NCI-H1092 (cell line): ENCODE measurements at places on chromosomes 13 and 19.

GRCh38 chr19:41323023-41323422 lies 13.1 kb downstream of the CCDC97 start:
- DNase-seq, result no peak

DNA sequence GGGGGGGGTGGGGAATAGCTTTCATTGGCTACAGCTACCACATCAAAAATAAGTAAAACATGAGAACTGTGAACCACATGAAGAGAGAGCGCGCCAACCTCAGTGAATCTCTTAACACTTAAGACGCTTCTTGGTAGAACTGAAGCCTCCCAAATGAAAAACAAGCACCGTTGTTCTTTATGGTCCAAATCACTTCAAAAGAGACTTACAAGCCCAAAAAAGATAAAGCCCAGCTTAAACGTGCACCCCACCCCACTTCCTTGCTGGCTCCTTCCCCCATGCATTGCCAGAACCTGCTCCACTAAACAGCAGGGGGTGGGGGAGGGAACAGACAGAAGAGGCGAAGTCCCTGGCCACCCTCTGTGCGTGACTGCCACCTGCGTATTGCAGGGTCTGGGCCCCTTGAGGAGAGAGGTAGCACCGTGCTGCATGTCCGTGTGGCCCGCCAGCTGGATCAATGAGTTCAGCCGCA lies 479.1 kb downstream of the FOXO1 start:
- DNase-seq, result no peak

DNA sequence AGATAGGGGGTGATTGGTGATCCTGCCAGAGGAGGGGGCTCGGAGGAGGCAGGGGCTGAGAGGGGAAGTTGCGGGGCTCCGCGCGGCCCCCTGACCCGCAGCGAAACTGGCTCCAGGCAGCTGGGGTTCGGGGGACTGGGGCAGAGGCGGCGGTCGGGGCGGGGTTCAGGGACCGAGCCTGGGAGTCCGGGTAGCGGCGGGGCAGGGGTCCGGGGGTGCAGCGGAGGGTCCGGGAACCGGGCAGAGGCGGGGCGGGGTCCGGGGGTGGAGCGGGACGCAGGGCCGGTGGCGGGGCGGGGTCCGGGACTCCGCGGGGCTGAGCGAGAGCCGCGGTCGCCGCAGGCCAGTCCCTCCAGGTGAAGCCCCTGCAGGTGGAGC lies 1.2 kb downstream of the MADCAM1 start:
- no peak for DNase-seq

GRCh38 chr13:112616586-112617362 lies 28.8 kb upstream of the TUBGCP3 start:
- no peak for DNase-seq

GRCh38 chr19:37877147-37877546 lies 29.2 kb downstream of the WDR87 start:
- no peak for DNase-seq

- peak; percentile 15 for DNase-seq
Observed at GRCh38 chr13:84917252-84917878, 881.9 kb downstream of the SLITRK6 start.

DNA sequence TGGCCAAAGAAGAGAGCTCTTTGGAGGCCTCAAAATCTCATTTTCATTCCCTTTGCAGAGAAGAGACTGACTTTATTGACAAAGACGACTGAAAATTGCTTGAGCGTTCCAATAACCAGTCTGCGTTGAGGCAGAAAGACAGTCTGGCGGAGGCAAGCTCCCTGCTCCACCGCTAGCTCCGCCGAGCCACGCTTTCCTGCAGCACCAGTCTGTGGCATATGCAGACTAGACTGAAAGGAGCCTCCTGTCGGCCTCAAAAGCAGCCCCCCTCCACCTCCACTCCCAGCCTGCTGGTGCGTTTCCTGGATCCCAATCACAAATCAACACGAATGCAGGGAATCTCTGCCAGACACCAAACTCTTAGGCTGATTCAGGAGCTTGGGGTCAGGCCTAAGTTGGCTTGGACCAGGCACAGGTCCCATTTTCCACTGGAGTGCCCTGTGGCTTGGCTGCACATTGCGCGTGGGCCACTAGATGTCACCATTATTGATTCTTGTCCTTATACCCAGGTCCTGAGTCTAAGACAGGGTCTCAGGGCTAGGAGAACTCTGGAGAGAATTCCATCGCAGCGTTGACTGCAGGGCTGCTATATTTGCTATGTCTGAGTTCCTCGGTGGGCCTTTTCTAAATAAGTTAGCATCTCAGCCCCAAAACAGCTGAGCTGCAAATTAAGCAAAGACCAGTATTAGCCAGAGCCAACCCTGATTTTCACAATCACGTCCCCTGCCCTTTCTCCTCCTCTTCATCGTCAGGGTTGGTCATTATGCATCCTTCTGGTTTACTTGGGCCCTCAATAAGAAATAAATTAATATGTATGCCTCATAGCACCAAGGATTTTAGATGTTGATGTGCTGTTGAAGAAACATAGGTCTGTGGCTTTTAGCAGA lies 5.2 kb upstream of the ZNF507 start:
- DNase-seq, result no peak

DNA sequence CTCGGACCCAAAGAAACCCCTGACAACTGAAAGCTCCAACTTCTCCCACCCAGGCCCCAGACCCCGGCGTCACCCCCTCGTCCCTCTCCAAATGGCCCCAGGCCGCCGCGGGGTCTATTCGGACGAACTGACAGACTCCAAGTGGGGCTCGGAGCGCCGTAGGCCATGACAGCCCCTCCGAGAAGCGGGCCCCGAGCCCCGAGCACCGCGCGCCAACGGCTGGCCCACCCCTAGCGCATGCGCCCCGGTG lies 360 bp downstream of the DDX39A start:
- DNase-seq, result no peak

DNA sequence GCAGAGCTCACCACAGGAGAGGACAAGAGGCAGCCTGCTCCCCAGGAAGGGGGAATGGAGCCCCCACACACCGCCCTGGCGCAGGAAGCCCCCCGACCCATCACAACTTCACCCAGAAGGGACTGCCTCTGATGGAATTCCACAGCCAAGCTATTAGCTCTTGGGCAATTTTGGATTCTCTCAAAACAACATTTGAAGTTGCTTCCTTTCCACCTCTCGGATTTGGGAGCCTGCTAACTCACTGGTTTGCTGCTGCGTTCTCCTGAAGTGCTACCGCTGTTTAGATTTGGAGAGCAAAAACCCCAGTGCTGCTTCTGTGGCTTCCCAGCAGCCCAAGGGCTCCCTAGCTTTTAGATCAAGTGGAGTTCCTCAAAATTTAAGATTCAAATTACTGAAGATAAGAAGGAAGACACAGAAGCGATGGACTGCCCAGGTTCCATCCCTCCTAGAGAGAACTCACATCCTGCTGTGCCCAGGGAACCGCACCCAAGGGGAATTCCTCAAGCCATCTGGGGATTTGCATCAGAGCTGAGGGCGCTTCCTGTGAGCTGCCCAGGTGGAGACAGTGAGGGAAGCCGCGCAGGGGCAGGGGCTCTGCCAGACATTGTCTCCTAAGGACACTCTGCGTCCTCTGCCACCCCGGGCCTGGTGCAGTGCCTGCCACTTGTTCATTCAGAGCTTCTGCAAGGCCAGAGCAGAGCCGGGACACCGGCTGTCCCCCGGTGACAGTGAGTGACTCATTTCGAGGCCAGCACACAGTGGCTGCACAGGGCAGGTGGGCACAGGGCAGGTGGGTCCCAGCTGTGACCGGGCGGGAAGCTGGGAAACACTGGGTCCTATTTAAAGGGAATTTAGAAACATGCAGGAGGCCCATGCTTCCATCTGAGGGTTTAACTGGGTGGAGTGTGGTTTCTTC lies 45.5 kb downstream of the COL4A1 start:
- no peak for DNase-seq

DNA sequence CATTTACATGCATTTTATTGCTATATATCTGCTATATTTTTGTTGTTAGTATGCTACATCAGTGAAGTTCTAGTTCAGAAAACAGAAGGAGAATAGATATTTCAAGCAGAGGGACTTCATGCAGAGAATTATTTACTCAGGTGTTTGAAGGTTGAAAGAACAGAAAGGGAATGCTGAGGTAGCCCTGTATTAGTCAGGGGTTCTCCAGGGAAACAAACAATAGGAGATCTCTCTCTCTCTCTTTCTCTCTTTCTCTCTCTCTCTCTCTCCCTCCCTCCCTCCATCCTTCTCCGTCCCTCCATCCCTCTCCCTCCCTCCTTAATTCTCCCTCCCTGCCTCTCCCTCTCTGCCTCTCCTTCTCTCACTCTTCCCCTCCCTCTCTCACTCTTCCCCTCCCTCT lies 114.3 kb upstream of the TDRD3 start:
- DNase-seq, result peak; percentile 58

- DNase-seq, result peak; percentile 6
Observed at GRCh38 chr19:36987091-36987490, 71.0 kb downstream of the ZNF568 start.

GRCh38 chr19:47881757-47882156 lies 4.4 kb downstream of the SULT2A1 start:
- DNase-seq, result no peak

DNA sequence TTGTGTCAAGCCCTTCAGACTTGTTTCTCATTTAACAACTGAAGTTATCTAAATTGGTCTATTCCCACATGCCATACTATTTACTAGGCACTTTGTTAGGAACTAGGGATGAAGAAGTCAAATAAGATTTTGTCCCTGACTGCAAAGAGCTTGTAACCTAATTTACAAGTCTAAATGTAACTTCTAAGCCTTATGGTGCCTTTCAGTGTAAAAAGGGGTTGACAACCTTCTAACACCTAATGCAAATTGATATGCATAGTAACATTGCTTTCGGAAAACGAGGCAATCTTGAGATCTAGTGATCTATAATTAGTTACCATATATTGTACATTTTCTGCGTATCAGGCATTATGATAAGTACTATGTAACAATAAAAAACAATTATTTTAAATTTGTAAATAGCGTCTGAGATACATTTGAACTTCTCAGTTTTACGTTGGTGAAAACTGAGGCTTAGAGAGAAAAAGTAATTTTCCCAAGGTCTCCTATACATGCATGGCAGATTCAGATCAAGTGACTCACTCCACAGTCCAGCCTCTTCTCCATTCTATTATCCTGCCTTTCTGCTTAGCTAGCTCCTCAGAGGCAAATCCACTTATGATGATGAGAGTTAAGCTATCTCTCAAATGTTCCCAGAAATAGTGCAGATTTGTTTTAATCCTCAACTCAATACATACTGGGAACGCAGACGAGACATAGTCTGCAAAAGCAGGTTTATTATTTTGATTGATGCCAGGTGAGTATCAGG lies 764.9 kb upstream of the SLITRK5 start:
- DNase-seq, result no peak

DNA sequence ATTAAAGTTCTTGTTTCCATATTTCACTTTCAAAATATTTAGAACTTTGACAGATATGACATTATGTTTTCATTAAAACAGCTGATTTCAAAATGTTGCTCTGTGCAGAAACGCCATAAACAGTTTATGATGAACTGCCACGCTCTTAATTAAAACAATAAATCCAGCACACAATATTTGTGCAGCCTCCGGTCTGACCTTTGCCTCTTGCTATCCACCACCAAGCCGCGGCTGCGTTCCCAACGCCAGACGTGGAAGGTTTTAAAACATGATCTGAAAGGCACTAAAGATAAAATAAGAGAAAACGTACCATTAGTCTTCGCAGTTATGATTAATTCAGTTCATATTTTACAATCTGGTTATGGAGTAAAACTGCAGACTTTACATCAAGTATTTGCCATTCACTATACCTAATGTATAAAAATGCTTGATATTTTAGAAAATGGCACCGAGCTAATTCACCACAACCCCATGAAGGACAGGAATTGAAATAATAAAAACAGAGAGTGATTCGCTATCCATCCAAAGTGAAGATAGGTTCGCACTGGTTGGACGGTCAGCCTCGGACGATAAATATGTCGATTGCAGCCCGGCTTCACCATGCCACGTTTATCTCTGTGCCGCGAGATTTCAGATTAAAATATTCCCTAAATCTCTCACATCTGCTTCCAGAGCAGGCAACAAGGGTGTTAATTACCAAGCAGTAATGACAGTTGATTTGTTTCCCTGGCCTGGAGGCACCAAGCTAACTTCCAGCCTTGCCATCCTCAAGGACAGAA lies 103.3 kb upstream of the ZNF507 start:
- no peak for DNase-seq

DNA sequence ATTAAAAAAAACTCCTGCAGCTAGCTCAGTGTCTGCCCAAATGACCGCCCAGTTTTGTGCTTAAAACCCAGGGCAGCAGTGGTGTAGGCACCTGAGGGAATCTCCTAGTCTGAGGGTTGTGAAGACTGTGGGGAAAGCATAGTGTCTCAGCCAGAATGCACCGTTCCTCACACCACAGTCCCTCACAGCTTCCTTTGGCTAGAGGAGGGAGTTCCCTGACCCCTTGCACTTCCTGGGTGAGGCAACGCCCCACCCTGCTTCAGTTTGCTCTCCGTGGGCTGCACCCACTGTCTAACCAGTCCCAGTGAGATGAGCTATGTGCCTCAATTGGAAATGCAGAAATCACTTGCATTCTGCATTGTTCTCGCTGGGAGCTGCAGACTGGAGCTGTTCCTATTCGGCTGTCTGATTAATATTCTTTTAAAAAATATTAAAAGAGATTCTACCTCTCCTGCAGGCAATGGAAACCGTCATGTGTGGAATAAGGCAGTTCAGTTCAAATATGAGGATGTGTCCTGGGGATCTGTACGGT lies 645.7 kb downstream of the FGF9 start:
- no peak for DNase-seq

- DNase-seq, result no peak
Observed at GRCh38 chr19:30762651-30763050, 390.5 kb downstream of the ZNF536 start.

GRCh38 chr19:52275988-52276387 lies 6.6 kb downstream of the ZNF766 start:
- DNase-seq, result no peak

DNA sequence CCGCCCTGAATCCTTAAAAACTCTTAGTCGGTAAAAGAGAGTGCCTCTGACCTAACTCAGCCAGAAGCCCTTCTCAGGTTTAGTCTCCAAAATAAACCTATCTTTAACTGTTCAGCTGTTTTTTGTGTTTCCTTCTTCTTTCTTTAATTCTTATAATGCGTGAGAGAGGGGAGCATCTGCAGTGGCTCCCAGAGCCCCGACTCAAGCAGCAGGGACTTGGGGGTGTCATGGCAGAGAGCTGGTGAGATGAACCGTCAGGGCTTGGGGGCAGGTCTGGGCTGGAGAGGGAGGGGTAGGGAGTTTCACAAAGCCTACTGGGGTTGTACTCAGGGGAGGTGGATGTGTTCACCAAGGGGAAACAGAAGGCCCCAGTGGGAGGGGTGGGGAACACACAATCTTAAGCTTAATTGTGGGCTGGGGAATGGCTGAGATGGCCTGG lies 16.8 kb upstream of the SIGLEC6 start:
- no peak for DNase-seq

DNA sequence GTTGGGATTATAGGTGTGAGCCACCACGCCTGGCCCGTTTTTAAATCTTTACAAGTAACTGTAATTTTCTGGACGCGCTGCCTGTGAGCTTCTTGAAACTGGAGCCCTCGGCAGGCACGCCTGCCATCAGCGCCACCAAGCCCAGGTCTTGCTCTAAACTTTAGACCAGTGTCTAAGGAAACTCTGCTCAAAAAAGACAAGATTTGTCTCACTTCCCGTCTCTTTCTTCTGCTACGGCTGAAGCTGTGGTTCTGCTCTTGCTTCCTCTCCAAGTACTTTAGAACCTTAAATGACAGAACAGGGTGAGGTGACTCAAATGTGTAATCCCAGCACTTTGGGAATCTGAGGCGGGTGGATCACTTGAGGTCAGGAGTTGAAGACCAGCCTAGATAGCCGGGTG lies 24.9 kb downstream of the RCN3 start:
- no peak for DNase-seq

- DNase-seq, result no peak
Observed at GRCh38 chr19:55354698-55355212, at the start of gene COX6B2. Gene COX6B2 (minus strand): TSS chr19:55354719. CDS start chr19:55354521, 198 bp downstream.
